Stimulated activated CD8-positive, alpha-beta memory T cell treated with anti-CD3 and anti-CD28 coated beads, Interleukin-7, amount 100 ng/mL, for 48 hours (primary cell): ENCODE measurements at places on chromosomes 7 and 10.

DNA sequence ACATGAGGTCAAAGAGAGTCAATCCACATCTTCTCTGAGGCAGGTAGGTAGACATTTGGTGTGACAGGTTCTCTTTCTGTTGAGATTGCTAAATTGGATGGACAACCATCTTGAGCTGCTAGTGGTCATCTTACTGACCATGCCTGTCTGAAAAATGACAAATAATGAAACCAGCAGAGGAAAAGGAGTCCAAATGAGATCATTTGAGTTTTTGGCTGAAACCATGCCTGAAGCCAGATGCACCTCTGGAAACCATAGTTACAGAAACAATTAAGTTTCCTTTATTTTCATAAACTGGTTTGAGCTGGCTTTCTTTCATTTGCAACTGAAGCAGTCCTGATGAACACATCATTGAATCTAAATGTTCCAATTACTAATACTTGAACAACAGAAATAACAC lies 100.6 kb downstream of the ZNF438 start:
- DNase-seq: no peak

DNA sequence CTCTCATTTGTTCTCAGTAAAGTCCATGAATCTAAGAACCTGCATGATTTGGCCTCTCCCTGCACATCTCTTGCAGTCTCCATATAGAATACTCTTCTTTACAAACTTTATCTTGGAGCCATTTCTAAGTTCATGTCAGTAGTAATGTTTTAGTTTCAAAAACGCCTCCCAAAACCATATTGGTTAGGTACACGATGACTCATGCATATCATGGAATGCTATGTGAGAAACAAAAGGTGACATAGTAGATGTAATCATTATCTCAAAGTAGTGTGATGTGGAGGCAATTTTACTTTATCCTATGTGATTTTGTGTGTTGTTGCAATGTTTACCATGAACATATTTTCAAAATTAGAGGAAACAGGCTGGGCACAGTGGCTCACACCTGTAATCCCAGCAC lies 520.7 kb downstream of the KCNMA1 start:
- DNase-seq: no peak

DNA sequence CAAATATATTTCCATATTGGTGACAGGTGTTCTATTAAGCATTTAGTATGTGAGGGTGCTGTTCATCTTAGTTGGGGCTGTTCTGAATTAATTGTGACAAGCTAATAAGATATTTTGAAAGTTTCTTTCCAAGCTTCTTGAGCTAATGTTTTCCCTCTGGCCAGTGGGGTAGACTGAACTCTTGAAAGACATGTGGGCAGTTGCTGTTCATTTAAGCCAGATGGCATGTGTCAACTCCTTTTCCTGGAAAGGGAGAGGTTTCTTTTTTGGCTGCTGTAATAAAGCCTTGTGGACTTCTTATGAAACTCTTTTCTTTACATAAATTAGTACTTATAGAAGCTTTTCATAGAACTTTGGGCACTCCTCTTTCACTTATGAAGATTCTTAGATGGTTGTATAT lies 21.7 kb downstream of the RAB18 start:
- DNase-seq: no peak

GRCh38 chr10:78313636-78314035 lies 280.0 kb downstream of the RPS24 start:
- DNase-seq: no peak

DNA sequence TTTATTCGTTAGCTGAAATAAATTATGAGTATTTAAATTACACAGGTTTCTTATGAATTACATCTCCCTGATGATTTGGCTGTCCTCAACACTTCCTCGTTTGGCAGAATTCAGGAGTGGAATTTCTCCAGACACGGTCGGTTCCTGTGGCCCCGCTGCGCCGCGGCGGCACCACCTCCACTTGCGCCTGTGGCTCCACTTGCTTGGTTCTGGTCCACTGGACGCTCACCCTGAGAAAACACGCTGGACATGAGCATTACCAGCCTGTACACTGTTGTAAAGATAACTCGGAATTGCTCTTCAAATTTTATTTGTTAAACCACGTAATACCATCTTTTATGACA lies 85.3 kb downstream of the ZNF33B start:
- no peak for DNase-seq

DNA sequence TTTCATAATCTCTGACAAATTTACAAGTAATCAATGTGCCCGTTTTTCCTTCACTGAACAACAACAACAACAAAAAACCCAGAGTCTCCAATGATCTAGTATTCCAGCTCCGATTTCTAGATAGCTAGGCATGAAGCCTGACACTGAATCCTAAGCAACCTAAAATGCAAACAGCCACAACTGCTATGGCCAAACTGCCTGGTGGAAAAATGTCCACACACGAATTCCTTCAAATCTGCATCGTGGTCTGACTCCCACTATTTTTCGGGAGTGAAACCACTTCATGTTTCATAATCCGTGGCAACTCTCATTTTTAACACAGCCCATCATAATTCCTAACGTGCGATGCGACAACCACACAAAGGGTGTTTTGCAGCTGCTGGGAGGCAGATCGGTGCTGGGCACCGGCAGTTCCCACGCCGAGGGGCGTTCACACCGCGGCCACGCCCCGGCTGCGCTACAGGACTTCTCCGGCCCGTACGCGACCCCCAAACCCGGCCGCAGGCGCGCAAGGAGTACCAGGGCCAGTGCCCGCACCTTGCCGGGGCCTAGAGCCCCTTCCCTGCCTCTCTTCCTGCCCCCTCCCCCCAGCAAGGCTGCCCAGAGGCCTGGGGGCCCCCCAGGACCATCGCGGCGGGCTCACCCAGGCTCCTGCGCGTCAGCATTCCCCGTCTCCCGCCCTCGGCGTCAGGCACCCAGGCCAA lies 814 bp downstream of the RUFY2 start:
- peak; percentile 16 for DNase-seq
